ENCODE measurements at places on chromosomes 5 and 9.

DNA sequence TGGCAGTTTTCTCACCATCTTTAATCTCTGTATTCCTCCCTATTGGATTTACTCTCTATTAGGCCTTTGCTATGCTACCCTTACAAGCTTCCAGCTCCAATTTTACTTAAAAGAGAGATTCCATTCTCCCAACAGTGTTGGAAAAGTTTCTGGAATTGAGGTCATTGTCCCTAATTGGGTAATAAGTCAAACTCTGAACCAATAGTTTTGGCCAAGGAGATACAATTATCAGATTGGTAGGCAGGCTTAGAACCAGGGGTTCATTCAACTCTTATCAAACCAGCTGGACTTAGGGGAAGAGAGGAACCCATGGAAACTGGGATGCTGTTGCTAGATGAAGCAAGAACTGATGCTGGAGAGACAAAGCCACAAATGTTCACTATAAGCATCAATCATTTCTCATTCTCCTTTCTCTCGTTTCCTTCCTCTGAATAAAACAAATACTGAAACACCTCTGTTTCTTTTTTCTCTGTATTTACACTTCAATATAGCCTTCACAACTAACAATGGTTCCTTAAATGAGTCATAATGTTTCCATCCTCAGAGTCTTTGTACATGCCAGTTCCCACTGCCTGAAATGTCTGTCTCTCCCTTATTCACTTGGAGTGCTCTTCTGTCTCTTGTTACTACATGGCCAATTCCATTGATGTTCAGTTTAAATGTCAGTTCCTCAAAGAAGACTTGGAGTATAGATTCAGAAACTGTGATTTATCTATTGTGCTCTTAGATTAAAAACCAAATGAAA is 587.3 kb downstream of the GABRG2 start:
- no peak for DNase-seq

- no peak for DNase-seq
Observed at GRCh38 chr9:132896906-132897305, 18.2 kb downstream of the SPACA9 start.

DNA sequence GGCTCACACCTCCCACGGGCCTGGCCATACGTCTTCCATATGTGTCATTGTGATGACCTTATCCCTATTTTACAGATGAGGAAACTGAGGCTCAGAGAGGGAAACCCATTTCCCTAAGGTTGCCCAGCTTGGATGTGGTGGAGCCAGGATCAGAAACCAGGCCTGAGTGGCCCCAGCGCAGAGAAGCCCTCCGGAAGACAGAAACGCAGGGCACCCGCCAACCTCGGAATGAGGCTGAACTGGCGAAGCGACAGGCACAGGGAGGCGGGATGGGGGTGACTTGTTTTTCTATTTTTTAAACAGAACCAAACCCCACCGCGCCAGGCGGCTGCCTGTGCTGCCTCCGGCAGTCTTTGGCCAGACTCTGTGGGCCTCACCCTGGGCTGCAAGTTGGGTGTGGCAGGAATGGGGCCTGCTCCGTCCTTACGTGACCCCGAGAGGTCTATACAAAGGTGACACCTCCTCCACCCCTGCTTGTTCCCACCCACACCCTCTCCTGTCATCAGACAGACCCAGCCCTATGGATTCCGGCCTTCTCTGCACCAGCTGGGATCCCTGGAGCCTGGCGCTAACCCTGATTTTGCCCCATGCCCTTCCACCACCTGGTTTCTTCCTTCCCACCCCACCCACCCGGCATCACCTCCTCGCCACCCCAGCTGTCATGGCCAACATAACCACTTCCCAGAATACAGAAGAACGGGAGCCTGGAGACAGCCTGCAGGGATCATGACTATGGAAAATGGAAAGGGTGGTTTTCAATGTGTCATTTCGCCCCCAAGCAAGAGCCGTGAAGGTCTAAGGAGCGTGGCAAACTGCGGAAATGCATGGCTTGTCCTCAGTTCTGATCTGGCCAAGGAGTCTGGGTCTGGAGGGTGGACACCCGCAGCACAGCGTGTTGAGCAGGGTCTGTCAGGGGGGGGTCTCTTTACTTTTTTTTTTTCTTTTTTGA is 23.6 kb downstream of the PLPP7 start:
- no peak for DNase-seq

DNA sequence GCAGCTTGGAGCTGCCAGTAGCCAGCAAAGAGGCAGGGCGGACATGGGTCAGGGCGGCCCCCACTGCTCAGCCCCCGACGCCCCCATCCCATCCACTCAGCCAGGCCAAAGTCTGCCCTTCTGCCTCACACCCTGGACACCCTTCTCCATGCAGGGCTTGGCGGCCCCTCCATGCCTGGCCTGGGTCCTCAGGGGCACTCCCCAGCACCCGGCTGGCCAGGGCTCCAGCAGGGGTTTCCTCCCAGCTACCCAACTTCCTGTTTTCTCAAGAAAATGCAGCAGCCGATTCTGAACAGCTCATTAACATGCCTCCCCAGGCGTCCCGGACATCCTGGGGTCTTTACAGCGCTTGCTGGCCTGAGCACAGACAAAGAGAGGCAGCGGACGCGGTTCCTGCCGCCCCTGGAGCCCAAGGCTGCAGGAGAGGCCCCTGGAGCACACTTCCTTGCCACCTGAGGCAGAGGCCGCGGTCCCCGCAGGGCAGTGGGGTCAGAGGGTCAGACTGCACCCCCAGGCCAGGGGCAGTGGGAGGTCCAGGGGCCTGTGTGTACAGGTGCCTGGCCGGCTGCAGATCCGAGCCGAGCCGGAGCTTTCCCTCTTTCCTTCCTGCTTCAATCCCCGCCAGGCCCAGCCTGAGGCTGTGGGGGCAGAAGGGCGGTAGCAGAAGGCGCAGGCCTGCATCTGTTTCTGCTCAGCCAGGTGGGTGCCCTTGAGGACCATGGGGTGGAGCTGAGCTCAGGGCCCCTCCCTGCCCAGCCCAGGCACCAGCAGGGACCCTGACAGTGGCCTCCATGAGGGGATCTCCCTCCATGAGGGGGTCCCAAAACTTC is 18.7 kb upstream of the NRARP start:
- peak; percentile 25 for DNase-seq

DNA sequence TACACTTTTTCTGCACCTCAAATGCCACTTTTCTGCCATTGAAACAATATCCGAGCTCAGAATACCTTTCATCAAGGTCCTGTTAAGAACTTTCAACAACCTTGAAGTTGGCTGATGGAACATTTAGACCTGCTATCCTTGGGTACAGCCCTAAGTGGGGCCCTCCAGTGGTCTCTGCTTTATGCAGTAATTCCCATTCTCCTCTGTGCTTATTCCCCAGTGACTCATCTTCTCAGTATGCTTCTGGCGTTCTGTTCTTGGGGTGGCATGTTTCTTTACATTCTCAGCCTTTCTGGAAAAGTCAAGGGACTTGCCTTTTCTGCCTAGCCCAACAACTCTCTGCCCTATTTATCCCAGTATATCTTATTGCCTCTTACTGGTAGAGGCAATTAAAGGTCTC is 7.1 kb downstream of the ANP32B start:
- DNase-seq: no peak

- no peak for DNase-seq
Observed at GRCh38 chr9:120345379-120345778, 234.6 kb downstream of the CDK5RAP2 start.

DNA sequence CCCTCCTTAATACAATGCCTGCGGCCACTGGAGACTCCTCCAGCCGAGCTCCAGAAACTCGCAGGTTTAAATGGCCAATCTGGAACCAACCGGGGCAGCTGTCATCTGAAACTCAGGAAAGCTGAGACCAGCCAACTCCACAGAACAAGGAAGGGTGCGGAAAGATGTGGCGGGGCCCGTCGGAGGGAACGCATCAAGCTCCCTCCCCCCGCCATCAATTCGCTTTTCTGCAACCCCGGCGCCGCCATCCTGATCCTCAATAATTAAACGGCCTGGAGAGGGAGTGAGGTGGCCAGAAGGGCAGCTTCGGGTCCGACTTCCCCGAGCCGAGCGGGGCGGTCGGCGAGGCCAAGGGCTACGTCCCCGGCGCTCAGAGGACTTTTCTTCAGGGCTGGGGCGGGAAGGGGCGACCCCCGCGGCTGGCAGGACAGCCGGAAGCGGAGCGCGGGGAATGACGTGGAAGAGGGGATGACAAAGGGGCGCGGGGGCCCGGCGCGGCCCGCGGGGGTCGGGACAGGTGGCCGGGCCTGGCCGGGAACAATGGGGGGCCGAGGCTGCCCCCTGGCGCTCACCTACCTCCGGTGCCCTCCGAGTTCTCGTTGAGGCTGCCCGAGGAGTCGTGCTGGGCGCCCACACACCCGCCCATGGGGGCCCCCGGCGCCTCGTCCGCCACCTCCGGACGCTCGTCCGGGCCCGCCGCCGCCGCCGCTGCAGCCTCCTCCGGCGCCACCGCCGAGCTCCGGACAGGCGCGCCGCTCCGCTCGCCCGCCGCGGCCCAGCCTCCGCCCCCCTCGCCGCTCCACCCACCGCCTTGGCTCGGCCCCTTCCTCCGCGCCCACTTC is at the start of gene UBTD2:
Gene UBTD2 (minus strand): TSS at position 745 of the 842 bp plus-strand sequence. CDS start 99 bp downstream, at position 646.
- DNase-seq: peak; percentile 76

DNA sequence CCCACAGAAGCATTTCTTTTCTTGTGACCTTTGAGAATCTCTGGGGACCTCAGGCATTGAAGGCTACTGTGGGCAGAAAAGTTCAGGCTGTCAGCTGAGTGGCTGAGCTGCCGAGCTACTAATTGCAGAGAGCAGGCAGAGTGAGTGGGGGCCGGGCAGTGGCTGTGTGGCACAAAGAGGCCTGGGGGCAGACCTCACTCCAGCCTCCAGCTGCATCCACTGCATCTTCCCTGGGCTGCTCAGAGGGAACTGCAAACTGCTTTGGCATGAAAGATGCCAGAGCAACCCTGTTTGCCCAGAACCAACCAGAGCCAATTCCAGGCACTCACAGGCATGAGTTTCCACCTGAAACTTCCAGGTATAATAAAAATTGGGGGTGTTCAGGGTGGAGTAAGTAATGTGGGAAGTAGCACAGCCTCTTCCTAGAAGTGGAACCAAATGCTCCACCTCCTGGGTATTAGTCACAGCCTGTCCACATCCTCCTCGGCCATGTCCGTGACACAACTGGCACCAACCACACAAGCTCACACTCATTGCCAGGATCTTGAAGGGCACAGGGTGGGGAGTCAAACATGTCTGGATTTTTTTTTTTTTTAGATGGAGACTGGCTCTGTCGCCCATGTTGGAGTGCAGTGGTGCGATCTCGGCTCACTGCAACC is 548.9 kb downstream of the BNC2 start:
- no peak for DNase-seq

GRCh38 chr5:149911031-149911430 is 33.6 kb downstream of the PDE6A start:
- DNase-seq: no peak

DNA sequence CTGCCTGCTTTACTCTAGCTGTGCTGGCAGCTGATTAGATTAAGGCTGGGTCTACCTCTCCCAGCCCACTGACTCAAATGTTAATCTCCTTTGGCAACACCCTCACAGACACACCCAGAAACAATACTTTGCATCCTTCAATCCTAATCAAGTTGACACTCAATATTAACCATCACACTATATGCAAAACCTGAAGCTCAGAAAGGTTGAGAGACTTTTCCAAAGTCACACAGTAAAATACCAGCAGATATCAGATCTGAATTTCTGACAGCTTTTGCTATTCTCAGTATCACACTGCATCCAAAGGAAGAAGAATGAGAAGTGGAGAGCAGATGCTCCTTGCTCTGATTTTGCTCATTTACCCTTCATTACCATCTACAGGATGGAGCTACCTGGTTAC is 114.9 kb upstream of the RANBP3L start:
- DNase-seq: no peak

DNA sequence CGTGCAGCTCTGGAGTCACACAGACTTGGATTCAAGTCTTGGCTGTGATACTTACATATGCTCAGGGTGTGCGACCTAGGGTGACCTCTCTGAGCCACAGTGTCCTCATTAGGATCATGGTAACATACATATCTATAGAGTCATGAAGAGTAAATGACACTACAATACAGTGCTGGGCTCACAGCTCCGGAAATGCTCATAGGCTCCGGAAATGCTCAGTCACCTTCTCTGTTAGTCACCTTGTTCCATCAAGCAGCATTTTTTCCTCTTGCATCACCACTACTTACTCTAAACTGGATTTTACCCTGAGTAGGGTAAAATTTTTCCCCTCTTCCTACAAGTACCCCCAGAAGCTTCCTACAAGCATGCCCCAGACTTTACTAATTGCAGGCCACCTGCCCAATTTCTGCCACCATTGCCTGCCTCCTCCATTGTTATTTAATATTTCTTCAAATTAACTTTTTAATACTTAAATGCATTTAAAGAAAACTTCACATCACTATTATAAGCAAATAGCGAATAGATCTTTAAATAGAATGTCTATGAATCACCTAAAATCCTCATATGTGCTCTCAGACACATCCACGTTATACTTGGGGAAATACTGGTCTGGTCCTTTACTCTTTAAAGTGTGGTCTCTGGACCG is 147.6 kb upstream of the SPRY4 start:
- peak; percentile 33 for DNase-seq

- DNase-seq: no peak
Observed at GRCh38 chr5:109910874-109911273, 221.1 kb downstream of the MAN2A1 start.

DNA sequence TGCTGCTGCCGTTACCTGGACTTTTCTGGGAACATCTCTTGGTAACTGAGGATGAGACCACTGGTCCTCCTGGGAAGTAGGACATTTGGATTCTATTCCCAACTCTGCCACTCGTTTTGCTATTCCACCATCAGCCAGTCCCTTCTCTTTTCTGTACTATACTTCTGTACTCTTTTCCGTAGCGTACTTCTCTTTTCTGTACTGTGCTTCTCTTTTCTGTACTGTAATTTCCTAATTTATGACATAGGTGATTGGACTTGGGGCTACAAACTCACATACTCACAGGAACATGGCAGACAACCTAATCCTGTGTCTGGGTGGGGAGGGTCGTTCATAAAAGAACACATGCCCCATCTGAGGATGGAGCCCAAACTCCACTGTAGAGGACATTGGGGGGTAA is 335.3 kb upstream of the PANK3 start:
- DNase-seq: no peak

DNA sequence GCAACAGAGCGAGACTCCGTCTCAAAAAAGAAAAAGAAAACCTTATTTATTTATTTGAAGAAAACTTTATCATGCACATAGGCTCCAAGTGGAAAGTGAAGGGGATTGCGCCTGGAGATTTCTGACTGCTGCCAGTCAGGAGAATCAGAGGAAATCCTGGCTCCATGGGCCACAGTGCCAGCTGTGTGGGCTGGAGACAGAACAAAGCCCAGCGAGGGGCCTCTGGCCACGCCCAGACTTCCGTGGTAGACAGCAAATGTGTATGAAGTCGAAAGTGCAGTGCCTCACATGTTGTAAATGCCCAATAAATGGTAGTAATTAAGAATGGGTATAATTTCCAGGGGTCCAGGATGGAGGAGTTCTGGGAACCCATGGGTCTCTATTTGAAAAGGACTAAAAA is 75.8 kb upstream of the WWC1 start:
- DNase-seq: no peak

DNA sequence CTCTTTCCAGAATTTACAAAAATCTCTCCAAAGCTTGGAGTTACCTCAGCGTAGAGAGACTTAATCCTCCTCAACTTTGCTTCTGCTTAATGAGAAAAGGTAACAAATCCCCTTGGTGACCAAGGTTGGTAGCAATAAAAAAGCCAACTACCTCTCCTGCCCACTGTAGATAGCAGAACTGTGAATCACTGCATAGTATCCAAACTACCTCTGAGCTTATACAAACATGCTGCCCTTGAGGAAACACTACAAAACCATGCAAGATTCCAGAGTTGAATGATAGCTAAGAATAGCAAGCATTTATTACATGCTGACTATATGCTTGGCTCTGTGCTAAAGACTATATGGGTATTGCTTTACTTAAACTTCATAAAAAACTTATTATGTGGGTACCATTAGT is 2.8 kb upstream of the ADAMTS12 start:
- DNase-seq: no peak
